ENCODE measurements at places on chromosomes 6 and 20.

GRCh38 chr6:139448998-139449610 is 74.7 kb upstream of the CITED2 start:
- no peak for DNase-seq

GRCh38 chr20:58102744-58103516 is 125.5 kb downstream of the ANKRD60 start:
- no peak for DNase-seq

DNA sequence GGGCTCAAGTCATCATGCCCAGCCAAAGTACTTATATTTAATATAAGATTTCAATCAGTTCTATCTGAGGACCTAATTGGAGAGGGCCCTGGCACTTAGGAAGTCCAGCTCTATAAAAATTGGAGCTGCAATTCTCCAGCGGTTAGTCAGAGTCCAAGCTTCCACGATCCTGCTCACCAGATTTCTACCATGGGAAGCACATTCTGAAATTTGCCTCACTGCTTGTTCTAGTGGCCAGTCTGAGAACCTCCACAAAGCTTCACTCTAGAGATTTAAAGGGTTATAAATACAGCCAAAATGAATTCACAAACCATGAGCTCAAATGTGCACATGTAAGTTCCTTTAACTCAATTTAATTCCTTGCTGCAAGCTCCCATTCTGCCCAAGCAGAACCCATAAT is 33.5 kb downstream of the PNLDC1 start:
- no peak for DNase-seq

- DNase-seq: no peak
Observed at GRCh38 chr6:156942266-156942665, 165.1 kb downstream of the ARID1B start.

DNA sequence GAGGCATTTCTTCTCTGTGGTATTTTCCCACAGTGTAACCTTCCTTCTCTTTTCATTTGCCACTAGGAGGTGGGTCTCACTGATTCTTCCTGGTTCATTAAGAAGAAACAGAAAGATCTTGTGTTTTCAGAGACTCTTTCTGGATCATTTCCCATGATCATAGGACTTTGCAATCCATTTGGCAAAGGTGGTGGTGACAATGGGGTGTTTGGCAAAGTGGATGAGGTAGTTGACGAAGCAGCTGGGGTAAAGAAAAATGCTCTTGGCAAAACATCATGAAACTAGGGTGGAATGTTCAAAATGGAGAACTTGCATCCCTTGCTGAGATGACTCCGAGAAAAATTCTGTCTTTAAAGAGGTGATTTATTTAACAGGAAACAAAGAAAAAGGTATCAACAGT is 50.6 kb downstream of the TRAF3IP2 start:
- no peak for DNase-seq

GRCh38 chr6:157289764-157290163 is 33.6 kb downstream of the TMEM242 start:
- DNase-seq: no peak

- no peak for DNase-seq
Observed at GRCh38 chr20:444862-445426, 17.4 kb downstream of the TBC1D20 start.

- DNase-seq: no peak
Observed at GRCh38 chr6:159642481-159642880, 50.6 kb downstream of the SOD2 start.

DNA sequence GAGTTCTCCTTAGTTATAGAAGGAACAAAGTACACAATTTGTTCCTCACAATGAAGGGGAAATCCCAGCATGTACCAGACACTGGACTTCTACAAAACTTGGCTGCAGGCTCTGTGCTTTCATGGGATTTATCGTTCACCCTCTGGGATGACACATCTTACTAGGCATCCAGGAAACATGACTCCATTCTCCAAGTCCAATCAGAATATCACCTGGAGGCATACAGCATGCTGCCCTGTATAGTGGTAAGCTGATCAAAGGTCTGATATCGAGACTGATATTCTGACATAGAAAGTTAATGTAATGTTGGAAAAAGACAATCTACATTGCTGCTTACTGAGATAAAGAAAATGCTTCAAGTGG is 6.7 kb downstream of the RWDD2A start:
- DNase-seq: no peak

DNA sequence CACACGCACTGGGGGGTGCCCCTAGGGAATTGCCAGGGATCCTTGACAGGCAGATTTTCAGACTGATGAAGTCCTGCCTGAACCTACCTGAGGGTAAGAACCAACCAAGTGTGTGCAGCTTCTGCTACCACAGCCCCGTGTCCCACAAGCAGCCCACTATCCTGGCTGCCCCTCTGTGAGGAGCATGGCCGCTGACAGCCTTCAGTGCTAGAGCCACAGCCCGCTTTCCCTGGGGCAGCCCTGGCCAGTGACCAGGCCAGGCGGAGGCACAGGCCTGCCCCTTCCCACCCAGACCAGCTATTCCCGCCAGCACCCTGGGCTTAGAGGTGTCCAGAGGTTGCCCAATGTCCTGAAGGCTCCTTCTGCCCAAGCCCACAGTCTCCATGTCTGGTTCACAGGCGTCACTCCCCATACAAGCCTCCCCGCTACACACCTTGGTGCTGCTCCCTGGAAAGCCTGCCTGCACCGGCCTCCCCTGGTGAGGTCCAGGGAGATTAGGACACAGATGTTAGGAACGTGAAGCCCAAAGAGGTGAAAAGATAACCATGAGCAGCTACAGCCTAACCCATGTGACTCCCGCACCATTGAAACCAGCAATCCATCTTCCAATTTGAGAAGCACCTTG is 207.0 kb downstream of the SYNDIG1 start:
- no peak for DNase-seq

DNA sequence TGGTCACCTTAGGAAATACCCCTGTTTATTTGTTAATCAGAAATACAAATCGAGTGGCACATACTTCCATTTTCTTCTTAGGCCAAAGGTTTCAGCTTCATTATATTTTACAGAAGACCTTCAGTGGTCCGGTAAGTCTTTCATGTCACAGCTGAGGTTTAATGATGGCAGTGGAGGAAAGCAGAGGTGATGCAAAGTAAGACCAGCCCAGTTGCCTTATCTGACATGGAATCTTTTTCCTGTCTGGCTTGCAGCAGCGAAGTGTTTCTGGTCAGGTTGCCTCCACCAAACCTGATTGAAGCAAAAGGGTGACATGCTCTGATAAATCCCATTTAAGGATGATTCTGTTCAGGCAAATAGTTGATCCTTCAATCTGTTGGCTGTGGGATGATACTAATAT is 100.0 kb downstream of the PRDM1 start:
- no peak for DNase-seq

- DNase-seq: no peak
Observed at GRCh38 chr6:152130441-152130840, 323.0 kb downstream of the ESR1 start.

DNA sequence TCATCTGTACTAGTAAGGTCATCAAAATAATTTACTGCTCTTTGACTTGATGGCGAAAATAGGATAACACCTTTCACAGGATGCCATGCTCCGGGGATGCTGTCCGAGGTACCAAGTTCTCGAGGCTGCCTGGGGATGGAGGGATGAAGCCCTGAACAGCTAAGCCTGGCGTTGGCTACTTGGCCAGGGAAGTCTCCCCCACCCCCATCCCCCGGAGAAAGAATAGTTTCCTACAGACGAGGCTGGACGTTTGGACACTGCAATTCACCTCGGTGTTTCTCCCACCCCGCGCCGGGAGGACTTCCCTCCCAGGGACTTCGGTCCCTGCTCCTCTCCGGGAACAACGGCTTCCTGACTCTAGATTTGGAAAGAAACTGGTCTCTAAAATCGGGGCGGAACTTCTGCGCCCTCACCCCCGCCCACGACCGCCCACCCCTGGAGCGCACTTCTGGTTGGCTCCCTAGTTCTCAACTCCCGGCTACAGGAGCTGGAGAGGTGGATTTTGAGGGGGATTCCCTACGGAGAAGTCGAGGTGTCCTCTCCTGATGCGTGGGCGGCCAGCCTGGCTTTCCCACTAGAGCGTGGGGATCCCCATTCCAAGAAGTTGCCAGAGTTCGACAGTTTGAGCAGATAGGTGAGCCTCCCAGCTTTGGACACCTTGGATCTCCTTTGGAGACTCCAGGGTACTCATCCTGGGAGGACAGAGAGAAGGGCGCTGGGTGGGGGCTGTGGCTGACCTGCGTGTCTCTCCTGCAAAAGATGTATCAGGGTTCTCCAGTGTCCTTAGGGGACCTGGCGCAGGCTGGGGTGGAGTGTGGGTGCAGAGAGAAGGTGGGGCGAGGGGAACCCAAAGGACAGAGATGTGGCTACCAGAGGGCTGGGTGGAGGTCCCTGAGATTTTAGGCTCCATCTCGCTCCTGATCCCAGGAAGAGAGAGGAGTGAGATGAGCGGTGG is 1.1 kb downstream of the PCSK2 start:
- DNase-seq: no peak

DNA sequence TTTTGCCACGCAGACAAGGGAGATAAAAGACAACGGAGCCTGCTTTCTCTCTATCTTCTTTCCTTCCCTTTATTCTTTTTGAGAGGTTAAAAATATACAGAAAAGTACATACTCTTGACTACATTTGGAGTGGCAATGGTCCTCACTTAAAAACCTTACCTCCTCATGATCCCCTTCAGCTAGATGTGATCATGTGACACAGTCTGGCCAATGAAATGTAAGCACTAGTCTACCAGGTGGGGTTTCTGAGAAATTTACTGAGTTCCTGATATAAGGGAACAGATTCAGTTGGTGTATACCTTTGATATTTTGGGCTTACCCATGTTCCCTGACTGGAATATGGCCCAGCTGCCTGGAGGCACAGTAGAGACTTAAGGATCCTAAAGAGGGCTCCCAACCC is 165.5 kb upstream of the BEND3 start:
- DNase-seq: no peak

- DNase-seq: no peak
Observed at GRCh38 chr6:17313971-17314370, 32.8 kb downstream of the RBM24 start.
